ENCODE measurements at places on chromosomes 5 and 9. TPM values are rescaled to one million over a fixed set of nuclear protein-coding genes. Genes with fewer than 3 reads are reported as not detected.

The OLFM1 gene
- 7.6 TPM for total RNA-seq

The KIAA0825 gene
- 2.4 TPM for total RNA-seq

The SLC36A2 gene
- total RNA-seq: not detected

DNA sequence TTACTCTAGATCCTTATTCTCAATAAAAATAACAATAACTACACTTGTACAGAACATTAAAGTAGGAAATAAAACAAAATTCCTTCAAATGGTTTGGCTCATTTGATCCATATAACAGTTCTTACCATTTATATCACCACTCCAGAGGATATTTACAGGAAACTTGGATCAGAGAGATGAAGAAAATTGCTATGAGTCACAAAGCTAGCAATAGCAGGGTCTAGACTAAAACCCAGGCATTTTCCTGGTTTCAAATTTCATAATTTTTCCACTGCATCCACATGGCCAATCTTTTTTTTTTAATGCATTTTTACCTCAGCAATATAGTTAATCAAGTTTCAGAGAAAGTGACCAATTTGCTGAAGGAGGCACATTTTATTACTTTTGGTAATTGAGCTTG is 299.2 kb downstream of the ELAVL2 start:
- no peak for DNase-seq
- no peaks in the 10 kb centered on the region for H3K36me3 ChIP-seq
- no peaks in the 10 kb centered on the region for H3K27me3 ChIP-seq
- H3K27ac ChIP-seq: no peak overlapping the region
- H3K4me3 ChIP-seq: no peak overlapping the region

DNA sequence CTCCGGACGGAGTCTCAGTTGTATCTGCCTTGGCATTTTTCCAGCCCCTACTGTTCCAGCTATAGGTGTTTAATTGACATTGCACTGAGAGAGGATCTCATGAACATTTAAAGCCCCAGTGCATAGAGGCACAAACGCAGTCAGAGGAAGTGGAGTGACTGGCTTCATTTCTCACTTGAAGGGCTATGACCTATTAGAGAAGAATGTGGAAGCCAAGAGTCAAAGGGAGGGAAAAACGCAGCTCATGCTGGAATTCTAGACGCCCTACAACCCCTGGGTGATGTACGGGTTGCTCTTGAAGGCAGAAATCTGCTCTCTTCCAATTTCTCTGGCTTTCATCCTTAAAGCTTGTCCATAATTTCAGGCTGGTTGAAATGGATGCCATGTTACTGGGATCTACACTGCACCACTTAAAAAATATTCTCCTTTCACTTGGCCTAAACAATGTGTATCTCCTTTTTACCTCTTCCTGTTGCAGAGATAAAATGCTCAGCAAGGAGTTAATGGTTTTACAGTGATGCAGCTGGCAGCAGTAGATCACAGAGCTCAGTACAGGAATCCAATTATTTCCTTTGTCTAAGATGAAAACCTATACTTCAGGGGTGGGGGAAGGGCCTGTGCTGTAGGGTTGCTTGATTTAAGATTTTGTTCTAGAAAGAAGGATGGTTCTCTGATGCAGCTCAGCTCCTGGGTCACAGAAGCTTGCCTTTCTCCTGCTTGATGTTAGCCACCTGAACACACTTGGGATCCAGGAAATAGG is 61.8 kb upstream of the MAMDC2 start:
- no peak for DNase-seq
- no peaks in the 10 kb centered on the region for H3K36me3 ChIP-seq
- no peaks in the 10 kb centered on the region for H3K27me3 ChIP-seq

DNA sequence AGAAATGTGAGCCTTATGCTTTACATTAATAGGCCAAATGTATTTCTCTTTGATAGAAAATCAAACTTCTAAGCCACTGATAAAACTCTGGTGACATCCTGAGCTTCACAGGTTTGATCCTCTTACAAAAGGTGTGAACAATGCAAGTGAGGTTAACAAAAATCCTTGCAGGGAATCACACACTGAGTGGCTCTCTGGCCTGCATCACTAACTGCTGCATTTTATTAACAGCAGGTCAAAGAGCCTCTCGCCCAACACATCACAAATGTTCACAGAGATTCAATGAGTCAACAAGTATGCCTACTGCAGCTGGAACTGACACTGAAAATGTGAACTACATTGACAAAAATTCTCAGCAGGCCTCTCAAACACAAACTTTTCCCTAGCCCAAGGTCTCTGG is 122.3 kb downstream of the SEMA5A start:
- peak overlapping the region; percentile 3 for H3K27ac ChIP-seq
- H3K4me1 ChIP-seq: no peaks in the 10 kb centered on the region
- H3K36me3 ChIP-seq: no peaks in the 10 kb centered on the region
- no peaks in the 10 kb centered on the region for H3K27me3 ChIP-seq
- H3K4me3 ChIP-seq: no peak overlapping the region
- DNase-seq: no peak

- H3K4me1 ChIP-seq: no peaks in the 10 kb centered on the region
- H3K4me3 ChIP-seq: no peak overlapping the region
- no peaks in the 10 kb centered on the region for H3K27me3 ChIP-seq
- no peak overlapping the region for H3K27ac ChIP-seq
- no peak for DNase-seq
These were observed 525.9 kb upstream of the CLINT1 start for GRCh38 chr5:158384535-158385481.

DNA sequence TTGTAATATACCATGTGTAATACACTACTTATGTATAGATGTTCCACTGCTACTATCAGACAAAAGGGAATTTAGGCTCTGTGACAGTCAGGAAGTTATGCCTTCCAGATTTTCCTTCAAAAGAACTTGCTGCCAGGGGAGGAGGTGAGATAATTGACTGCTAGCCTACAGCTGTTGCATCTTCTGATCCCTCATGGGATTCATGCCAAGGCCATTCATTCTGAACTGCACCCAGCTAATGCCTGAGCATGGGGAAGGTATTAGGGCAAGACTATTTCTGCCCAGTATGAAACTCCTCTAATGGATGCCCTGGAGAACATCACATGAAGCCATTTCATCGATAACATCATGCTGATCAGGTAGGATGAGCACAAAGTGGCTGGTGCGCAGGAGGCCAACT is 746.5 kb upstream of the ZNF608 start:
- no peak for DNase-seq
- no peaks in the 10 kb centered on the region for H3K27me3 ChIP-seq
- H3K4me1 ChIP-seq: no peaks in the 10 kb centered on the region
- H3K4me3 ChIP-seq: no peak overlapping the region
- H3K27ac ChIP-seq: no peak overlapping the region

Measured in right atrium auricular region (tissue), 2 donors.